ENCODE measurements at places on chromosomes 4 and X.

DNA sequence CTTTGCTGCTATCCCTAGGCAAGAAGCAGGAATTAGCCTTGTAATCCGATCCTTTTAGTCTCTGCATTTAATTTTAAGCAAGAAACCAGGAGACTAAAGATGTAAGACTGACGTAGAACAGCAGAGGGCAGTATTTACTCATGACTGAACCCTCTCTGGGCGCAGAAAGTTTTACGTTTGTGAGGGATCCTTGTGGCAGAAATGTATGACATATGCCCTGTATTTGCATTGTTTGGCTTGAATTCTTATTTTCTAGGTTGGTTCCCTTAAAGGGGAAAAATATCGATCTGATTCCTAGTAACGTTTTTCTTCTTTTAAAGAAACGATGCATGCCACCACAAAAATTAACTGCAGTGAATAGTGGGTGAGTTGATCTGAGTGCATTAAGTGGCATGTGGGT lies 1.3 kb upstream of the FAT4 start:
- DNase-seq = peak; percentile 74

DNA sequence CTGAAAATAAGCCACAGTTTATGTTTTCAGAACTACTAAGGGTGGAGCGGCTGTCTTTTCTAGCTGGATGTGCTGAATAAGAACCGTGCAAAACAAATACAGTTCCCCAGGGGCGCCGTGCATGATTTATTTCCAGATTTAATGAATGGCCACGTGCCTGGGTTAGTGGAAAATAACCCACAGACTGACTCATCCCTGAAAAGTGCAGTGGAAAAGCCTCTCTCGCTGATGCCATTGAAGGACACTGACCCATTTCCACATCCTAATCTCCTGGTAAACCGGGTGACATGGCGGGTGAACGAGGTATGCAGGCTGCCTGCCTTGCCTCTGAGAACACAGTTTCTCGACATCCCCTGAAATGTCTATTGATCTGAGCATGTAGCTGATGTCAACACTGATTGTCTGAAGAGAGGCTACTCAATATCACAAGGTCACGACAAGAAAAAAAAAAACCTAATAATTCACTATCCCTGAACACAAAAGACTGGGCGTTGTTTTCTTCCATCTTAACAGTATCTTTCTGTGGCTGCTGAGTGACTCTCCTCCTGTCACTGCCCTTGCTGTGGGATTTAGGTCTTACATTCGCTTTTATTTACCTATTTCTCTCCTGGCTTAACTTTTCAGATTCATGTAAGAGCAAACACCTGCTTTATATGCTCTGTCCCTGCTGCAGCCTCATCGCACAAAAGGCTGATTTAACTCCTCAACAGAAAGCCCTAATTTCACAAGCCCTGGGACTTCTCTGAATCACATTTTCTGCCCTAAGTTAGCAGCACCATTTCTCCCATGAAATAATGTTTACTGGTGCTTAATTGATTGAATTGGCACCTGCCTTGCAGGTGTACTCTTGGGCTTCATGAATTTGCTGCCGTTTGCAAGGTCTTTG lies 76.9 kb upstream of the SCOC start:
- DNase-seq = peak; percentile 37

- no peak for DNase-seq
Measured at GRCh38 chr4:80154545-80154933, 42.8 kb upstream of the PRDM8 start.

- no peak for DNase-seq
Measured at GRCh38 chr4:15457406-15458201, 12.1 kb upstream of the CC2D2A start.

DNA sequence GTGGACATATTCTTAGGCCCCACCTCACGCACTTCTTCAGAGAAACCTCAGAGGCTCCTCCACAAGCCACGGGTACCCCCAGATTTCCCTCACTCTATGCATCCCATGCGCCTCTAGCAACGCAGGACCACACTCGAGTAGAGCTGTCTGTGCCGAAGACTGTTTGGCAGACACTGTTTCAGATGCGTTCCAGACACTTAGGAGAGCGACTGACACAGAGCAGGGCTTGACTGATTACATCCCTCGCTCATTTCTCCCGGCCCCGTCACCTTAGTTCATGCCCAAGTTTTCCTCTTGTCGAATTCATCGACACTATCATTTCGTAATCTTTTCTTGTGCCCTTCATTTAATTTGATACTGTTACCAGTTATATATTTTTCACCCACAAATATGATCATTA lies 15.0 kb downstream of the SORBS2 start:
- DNase-seq = no peak

DNA sequence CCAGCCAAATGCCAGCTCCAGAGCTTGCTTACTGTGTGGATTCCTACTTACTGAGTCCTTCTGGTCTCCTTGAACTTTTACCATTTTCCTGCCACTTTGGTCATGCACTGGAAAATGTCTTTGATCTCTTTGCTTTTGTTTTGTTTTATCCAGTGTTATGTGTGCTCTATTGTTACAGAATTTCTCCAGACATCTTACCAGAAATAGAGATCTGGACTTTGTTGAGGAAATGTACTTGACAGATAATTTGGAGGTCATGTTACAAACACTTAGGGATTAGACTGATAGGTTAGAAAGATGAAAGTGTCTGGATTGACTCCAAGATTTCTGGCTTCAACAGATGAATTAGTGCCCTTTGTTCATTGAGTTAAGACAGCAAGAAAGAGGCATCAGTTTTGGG lies 5.7 kb upstream of the ZNF330 start:
- no peak for DNase-seq

- peak; percentile 77 for DNase-seq
Measured at GRCh38 chrX:44343412-44344141, at the start of gene EFHC2. Gene EFHC2 (minus strand): TSS chrX:44343672. CDS start chrX:44343588, 84 bp downstream.

DNA sequence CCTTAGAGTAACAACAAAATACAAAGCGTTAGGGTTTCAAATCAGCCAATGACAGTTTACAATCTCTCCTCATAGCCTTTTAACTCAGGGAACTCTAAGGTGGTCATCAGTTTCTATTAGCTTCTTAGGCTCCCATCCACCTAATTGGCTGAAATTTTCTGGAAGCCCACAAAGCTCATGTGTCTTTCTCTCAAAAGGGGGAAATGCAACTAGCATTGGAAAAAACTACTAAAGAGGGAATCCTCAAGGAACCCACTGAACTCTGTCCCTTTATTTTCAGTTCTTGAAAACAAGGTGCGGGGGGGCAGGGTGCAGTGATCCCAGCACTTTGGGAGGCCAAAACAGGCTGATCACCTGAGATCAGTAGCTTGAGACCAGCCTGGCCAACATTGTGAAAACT lies 56.4 kb downstream of the PDGFC start:
- DNase-seq = no peak

- DNase-seq = no peak
Measured at GRCh38 chr4:103050736-103051436, 25.7 kb downstream of the SLC9B2 start.

DNA sequence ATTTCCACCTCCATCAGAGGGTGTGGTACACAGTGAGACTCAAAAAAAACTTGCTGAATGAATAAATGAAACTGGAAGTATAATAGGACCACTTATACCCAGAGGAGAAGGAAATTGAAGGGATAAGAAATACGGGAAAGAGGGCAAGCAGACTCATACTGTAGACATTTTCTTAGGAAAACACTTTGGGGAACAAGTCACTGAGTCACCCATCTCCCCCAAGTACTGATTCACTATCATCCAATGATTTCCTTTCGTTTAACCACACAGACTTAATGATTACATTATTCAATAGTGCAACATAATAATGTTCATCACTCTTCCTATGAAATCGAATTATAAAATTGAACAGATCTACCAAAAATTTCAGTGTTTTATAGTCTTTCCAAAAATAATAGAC lies 97.1 kb downstream of the LDB2 start:
- no peak for DNase-seq

GRCh38 chr4:38530486-38530885 lies 133.5 kb upstream of the KLF3 start:
- DNase-seq = no peak

GRCh38 chr4:141216002-141216761 lies 4.5 kb upstream of the ZNF330 start:
- DNase-seq = no peak

DNA sequence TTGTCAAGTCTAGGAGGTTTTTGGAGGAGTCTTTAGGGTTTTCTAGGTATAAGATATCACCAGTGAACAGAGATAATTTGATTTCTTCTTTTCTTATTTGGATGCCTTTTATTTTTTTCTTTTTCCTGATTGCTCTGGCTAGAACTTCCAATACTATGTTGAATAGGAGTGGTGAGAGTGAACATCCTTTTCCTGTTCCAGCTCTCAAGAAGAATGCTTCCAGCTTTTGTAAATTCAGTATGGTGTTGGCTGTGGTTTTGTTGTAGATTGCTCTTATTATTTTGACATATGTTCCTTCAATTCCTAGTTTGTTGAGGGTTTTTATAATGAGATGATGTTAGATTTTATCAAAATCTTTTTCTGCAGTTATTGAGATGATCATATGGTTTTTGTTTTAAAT lies 165.6 kb upstream of the WDFY3 start:
- no peak for DNase-seq

GRCh38 chr4:70759126-70759525 lies 37.4 kb downstream of the RUFY3 start:
- DNase-seq = no peak

GRCh38 chr4:30056016-30056766 lies 664.0 kb upstream of the PCDH7 start:
- DNase-seq = no peak

GRCh38 chr4:13704035-13704434 lies 76.5 kb upstream of the BOD1L1 start:
- no peak for DNase-seq

DNA sequence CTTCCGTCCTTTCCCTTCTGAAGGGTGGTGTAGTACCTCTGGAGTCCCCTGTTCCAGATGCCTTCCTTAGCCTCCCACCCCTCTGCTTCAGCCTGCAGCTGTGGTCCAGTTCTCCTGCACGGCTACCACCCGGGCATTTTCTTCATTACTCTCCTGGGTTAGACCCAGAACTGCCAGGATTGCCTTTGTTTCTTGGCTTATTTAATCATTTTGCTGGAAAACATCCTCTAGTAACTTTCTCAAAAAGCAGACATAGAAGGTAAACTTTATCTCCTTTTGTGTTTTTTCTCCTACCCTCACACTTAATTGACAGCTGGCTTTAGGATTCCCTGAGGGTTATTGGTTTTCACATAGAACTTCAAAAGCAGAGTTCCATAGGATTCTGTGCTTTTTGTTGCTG lies 20.2 kb downstream of the ANAPC4 start:
- no peak for DNase-seq

DNA sequence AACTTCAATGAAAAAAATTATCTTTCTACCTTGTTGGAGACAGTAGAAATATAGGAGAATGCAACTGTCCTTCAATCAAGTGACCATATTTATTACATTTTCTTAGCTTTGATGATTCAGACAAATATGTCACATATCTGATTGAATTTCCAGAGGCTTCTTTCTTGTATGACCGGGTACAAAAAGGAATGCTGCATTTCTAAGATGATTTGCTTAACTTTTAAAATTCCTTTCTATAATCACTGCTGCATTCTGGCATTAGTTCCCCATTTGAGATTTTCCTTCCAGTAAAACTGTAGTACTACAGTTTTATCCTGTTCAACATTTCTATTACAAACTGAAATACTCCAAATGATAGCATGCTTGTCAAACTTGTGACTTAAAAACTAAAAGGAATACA lies 5.2 kb downstream of the MFSD8 start:
- no peak for DNase-seq

DNA sequence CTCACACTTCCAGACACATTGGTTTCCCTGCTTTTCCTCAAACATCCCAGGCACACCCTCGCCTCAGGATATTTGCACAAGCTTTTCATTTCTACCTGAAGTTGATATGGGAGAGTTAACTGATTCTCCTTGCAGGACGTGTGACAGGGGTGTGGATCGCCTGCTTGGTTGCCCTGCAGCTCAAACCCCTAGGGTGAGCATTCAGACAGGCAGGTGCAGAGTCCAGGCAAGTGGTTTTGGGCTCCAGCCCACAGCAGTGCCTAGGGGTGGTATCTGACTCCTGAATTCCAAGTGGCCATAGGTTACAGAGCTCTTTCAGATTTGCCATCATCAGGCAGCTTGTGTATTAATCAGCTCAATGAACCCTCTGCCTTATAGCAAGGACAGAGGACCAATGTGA lies 1104.2 kb upstream of the IGFBP7 start:
- DNase-seq = no peak

- DNase-seq = no peak
Measured at GRCh38 chrX:4547213-4547836, 833.9 kb upstream of the PRKX start.

GRCh38 chrX:57677132-57677858 lies 2.8 kb downstream of the NLRP2B start:
- DNase-seq = no peak

- DNase-seq = no peak
Measured at GRCh38 chr4:124151031-124151430, 561.5 kb downstream of the ANKRD50 start.

DNA sequence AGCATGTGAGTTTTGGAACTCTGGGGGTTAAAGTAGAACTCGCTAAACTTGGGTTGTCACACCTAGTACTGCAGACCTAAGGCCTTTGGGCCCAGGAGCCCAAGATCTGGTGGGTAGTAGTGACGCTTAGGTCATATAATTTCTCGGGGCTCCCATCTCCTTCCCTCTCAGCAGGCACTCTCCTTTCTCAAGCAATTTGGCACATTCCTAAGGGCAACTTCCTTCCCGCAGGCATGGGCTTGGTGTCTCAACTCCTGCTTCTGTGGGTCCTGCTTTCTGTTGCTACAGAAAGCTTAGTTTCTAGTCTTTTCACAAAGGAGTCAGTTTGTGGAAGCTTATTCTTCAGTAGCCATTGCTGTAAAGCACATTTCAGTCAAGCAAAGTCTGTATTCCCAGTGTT lies 10.4 kb upstream of the EDA start:
- DNase-seq = no peak

GRCh38 chrX:155966876-155967275 lies 30.6 kb upstream of the IL9R start:
- no peak for DNase-seq

DNA sequence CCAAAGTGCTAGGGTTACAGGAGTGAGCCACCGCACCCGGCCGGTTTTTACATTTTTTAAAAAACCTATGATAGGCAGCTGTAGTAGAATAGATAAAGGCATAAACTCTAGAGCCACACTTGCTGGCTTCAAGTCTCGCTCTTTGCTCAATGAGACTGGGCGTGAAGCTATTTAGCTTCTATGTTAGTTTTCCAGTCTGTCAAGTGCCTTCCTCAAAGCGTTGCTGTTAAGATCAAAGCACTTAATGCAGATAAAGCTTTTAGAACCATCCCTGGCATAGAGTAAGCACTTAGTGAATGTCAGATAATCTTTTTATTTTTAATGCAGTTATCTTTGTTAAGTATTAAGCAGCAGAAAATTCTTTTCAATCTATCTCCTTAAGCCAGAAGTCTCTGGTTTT lies 42.0 kb upstream of the BMPR1B start:
- no peak for DNase-seq

DNA sequence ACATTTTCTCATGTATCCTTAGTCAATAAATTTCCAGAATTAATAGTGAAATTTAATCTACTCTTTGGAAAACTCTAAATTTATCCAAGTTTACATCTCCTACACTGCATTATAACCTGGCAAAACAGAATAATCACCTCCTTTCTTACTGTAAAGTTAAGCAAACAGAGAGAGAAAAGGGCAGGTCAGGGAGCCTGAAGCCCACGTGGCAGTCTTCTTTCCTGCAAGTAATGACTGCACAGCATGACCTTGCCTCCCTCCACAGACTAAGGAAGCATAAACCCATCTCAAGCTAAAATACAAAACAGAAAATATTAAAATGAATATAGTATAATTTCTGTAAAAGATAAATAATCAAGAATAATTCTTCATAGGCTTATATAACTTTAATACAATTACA lies 1153.0 kb downstream of the C4orf33 start:
- DNase-seq = no peak

GRCh38 chrX:48794340-48794910 lies 7.4 kb upstream of the HDAC6 start:
- no peak for DNase-seq

All from left hindlimb (tissue), 1 donor.